ENCODE measurements at places on chromosomes 3 and 15.

DNA sequence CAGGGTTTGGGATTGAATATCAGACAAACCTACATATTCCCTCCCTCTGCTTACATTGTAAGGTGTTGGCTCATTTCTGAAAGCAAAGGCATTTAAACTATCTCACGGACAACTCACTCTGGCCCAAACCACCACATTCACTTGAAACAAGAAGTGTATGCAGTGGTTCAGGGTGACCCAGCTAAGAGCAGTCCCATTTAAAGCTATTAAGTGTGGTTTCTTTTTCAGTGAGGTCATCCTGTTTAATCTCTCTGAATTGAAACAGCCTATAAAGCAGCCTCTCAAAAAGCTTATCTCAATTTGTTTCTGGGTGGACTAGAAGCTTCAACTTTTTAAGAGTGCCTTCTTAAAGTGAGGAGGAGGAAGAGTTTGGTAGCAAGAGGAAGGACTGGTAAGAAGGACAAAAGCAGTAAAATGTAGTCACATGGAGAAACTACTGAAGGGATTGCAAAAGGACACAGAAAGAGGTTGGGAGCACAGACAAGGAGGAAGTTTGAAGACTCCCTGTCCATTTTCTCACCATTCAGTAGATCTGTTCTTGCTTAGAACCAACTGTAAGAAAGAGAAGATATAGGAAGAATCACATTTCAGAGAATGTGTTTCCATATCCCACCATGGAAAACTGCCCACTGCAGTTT lies 151.6 kb downstream of the TMCO5A start:
- peak; percentile 21 for DNase-seq

DNA sequence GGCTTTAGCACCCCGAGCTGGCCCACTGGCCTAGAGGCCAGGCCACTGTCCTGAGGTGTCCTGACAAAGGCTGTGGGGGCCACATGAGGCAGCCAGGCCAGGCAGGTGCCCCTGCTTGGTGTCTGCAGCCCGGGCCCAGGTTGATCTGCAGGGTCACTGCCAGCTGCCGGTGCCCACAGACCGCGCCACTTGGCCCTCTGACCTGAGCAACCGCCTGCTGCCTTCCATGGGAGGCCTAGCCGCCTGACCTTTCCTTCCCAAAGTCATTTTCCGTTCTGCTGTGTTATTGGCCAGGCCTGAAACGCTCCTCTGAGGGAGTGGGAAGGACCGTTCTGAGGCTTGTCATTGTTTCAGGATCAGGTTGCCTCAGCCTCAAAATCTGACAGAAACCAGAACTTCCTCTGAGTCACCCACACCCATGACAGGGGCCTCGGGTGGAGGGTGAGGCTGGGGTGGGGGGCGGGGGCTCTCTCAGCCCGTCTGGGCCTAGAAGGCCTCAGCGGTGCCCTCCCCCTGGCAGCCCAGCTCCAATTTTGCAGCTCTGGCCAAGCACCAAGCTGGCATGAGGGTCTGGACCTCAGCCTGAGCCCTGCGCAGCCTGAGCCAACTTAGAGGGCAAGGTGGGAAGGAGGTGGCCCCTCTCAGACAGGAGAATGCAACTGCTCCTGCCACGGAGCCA lies 140.7 kb upstream of the MEF2A start:
- peak; percentile 77 for DNase-seq

DNA sequence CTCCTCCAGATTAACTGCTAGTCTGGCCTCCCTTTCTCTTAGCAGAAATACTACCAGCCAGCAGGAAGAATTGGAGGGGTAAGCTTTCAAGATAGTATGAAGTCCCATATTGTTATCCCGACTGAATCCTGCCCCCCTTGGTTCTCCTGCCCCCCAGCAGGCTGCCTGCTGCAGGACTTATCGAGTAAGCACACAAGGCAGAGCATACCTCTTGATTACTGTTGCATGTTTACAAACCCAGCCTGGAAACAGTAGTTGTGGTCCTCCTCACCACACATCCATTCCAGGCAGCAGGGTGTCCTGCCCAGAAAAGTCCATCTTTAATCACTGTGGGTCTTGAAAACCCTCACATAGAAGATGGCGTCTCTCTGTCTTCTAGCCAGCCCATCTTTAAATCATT lies 66.8 kb upstream of the PPP2R3A start:
- no peak for DNase-seq

DNA sequence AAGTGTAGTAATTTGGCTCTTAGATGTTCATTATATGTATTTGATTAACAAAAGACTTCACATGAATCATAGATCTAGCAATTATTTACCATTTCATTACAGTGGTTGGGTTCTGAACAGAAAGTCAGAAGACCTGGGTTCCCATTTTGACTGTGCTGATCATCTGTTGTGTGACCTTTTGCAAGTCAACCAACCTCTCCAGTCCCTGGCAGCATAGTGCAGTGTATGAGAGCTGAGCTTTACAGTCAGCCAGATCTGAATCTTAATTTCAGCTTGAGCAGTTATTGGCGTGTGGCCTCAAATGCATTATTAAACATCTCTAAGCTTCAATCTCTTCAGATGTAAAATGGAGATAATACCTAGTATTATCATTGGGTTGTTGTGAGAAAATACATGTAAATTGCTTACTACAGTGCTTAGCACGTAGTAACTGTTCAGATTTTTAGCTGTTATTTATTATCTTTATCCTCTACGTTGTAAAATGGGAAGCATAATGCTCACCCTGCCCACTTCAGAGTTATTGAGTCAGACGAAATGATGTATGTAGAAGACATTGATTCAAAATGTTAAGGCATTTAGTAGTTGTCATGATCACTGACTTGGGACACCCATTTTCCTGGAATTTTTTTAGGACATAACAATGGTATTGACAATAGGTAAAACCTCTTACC lies 104.0 kb downstream of the KLHL25 start:
- DNase-seq = no peak

DNA sequence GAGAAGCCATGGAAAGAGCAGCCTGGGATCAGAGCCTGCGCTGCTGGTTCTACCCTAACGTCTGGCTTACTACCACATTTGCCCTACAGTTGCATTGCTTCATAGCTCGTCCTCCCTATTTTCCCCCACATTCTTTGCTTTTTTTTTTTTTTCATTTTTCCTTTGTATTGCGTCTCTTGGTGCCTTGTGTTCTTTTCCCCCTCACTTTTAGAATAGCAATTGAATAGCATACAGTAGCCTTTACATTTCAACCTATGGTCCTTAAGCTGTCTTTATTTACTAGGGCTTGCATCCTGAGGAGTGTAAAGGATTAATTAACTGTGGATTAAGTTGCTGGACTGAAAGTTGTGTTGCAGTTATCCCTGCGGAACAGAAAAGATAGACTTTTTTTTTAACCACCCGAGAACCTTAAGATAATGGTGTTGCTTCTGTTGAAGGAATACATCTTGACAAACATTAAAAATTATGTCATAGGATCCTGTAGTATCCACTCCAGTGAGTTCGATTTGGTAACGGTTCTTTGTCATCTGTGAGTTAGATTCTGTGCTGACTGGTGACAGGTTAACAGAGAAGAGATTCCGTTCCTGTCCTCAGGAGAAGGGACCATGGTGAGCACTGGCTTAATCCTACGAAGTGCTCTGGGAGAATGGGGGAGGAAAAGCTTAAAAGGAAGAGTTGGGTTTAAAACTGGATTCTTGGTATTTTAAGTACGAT lies 417.4 kb upstream of the NAALADL2 start:
- DNase-seq = peak; percentile 41

Data from AG08395 (cell line).